H4 (cell line): ENCODE measurements at places on chromosomes 4 and X. TPM values are rescaled to one million over a fixed set of nuclear protein-coding genes. Genes with fewer than 3 reads are reported as not detected.

DNA sequence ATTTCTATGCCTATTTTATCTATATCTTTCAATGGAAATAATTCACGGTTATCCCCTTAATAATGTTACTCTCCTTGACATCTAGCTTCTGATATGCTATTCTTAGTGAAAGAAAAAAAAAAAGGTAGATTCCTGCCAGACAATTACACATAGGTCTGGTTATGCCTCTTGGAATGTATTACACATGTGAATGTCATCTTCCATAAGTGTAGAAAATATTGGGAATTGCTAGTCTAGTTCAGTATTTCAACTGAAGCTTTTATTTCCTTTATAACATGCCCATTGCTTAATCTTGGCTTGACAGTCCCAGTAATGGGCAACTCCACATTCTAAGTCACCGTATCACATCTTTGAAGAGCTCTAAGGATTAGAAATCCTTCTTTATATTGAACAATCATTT, 25.4 kb upstream of the PPP1R2C start:
- DNase-seq: no peak

SPANXC gene
- total RNA-seq: 4.1 and 5.3 TPM in 2 replicates

DNA sequence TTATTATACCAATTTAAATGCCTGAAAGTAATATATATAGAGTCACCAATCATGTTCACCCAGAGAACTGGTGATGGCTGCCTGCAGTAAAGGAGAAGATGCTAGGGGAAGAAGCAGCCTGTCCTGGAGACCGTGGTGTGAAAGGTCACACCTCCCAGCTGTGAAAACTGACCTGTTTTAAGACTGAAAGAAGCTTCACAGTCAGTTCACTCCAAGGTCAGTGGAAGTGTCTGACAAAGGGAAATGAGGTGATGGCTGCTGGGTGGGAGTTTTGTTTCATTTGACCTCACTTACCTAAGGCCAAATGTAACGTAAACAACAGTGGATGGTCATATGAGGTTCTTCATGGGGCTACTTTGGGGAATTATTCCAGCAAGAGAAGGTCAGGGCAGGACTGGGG, 352.1 kb upstream of the GATB start:
- DNase-seq: no peak

GRCh38 chr4:139137763-139138162, 39.3 kb downstream of the ELF2 start:
- DNase-seq: no peak

GPRIN3 gene
- 0.53 and 0.62 TPM in 2 replicates for total RNA-seq

ENOPH1 gene
- 58.8 and 70.2 TPM in 2 replicates for total RNA-seq

DNA sequence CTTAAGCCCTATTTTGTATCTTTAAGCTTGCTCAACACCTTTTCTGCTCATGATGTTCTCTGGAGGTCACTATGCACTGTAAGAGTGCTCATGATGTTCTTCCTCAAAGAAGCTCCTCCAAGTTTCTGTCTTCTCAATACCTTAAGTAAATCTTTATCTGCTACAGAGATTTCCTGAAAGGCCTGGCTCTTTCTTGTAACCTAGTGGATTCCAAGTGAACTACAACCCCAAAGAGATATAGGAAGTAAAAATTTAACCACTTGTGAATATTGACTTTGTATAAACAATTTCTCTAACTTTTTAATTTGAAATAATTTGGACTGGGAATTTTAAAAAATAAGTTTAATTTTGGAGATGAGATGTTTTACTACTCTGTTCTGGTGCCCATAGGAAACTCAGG, 39.3 kb upstream of the XK start:
- DNase-seq: no peak

- DNase-seq: no peak
Measured at GRCh38 chr4:60366661-60367060, 833.5 kb upstream of the ADGRL3 start.

DNA sequence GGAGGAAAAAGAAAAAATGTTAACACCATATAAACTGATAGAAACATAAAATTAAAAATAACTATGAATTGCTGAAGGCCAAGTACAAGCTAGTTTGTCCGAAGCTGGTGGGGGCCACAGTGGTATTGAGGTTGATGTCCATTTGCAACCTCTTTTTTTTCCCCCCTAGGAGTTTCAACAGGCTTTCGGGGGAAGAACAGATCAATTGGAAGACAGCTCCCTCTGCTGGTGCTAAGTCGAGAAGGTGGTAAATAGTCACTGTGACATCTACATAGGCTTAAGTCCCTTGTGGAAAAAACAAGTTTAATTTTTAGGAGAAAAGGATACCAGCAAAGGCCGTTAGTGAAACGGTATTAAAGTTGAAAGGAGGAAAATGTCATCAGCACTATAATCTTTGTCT, 115.7 kb upstream of the ZXDA start:
- no peak for DNase-seq

GRCh38 chrX:131068945-131069719, 11.0 kb downstream of the ARHGAP36 start:
- peak; percentile 32 for DNase-seq

GAGE12F gene
- total RNA-seq: 0.35 TPM in 1 of 2 replicates, not detected in the other

UBL4A gene
- 55.5 and 94.8 TPM in 2 replicates for total RNA-seq

DNA sequence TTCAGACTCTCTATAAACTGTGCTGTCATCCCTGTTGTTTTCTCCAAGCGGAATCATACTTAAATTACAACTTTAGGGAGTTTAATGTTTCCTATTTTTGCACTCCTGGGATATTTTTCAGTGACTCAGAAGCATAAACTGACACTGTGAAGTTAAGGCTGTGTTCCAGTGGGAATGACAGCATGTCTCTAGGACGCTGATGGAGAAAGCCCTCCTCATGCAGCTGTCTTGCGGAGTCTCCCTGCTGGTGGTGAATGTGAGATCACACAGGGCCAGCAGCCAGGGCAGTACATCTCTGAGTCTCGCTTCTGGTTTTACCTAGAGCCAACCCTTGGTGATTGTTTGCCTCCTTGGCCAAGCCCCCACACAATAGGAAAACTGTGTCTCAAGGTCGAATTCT, 53.3 kb downstream of the NFKB1 start:
- no peak for DNase-seq

DNA sequence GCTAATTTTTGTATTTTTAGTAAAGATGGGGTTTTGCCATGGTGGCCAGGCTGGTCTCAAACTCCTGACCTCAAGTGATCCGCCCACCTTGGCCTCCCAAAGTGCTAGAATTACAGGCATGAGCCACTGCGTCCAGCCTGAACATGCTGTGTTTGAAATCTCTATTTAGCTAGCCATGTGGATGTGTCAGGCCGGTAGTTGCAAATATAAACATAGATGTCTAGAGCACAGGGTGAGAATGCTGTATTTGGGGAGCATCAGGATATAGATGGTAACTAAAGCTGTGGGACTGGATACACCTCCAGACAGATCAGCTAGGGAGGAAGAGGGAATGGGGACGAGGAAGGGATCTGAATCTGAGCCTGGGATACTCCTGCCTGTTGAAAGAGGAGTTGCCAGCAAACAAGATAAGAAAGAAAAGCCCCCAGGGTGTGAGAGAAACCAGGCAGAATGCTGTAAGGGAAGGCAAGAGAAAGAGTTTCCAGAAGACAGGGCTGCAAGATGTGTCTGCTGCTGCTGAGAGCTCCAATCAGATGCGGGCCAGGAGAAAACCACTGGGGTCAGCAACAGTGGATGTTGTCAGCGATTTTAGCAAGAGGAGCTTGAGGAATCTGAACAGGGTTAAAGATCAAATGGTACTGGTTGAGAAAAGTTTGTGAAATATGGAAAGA, 177.4 kb downstream of the PALLD start:
- no peak for DNase-seq

SLC7A11 gene
- 135 and 181 TPM in 2 replicates for total RNA-seq

SMPX gene
- total RNA-seq: 2.0 and 2.1 TPM in 2 replicates

DNA sequence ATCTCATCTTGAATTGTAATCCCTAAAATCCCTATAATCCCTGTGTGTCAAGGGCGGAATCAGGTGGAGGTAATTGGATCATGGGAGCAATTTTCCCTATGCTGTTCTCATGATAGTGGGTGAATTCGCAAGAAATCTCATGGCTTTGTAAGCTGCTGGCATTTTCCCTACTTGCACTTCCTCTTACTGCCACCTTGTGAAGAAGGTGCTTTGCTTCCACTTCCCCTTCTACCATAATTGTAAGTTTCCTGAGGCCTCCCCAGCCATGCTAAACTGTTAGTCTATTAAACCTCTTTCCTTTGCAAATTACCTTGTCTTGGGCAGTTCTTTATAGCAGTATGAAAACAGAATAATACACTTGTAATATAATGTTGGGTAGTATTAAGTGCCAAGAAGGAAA, 1087.4 kb upstream of the SLIT2 start:
- no peak for DNase-seq

EGFL6 gene
- not detected in 2 replicates for total RNA-seq

CENPVL2 gene
- total RNA-seq: not detected in 2 replicates

DNA sequence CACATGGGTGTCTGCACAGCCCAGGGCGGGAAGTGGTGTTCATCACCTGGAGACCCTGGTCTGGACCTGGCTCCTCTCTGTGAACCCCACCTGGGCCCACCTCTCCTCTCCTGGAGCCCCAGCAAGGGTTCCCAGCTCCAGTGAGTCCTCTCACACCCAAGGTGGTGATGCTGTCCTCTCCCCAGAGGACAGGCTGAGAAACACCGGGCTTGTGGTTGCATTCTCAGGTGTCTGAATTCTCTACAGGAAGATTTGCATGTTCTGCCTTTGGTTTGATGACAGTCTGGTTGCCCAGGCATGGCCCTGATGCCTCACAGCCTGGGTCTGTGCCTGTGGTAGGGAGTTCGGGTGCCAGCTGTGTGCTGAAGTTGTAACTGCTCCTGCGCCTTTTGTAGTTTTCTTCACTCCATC, 3.8 kb downstream of the MAEA start:
- DNase-seq: no peak

PCDH19 gene
- total RNA-seq: 0.48 and 0.64 TPM in 2 replicates

GRCh38 chr4:127968586-127968985, 3.4 kb downstream of the ABHD18 start:
- no peak for DNase-seq

DMRTC1 gene
- total RNA-seq: not detected in 2 replicates

DNA sequence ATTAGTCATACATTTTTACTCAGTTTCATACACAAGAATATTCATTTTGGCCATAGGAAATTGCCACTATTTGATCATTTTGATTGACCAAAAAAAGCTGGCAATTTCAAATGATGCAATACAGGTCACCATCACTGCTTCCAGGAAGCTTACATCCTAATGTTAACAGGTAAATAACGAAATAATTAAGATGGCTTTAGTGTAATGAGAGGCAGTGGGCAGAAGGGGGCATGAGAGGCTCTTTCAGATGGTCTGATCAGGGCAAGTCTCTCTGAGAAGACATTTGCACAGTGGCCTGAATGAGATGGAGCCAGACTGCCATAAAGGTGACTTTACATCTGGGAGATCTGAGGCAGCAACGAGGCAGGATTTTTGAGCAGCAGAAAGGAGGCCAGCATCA, 170.7 kb downstream of the SLIT2 start:
- peak; percentile 65 for DNase-seq

- DNase-seq: no peak
Measured at GRCh38 chr4:149158817-149159216, 656.8 kb downstream of the IQCM start.

TLR2 gene
- total RNA-seq: not detected in 2 replicates
